DND-41 (cell line): ENCODE measurements at places on chromosomes 12 and 14.

DNA sequence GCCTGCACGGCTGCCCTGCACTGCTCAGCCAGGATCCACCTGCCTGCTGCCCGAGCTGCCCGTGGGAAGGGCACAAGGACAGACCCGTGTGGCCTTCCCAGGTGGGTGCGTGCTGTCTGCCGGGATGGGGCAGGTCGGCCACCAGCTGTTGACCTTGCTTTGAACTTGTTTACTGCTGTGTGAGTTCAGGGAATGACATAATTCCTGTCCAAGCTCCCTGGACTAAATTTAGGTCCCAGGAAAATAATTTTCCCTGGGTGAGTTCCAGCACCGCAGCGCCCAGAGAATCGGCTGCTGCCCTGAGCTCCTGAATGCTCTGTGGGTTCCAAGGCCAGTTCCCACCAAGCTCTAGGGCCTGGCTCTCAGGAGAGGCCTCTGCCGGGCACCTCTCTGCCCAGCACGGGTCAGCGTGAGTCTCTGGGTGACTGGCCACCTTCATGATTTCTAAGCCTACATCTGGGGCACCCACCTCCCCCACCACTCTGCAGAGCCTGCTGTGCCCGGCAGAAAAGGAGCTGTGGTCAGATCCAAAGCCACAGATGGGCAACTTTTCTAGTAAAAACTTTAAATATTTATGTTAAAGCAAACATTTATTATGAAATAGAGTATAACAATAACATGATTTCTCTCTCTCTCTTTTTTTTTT is 27.2 kb upstream of the MLXIP start:
- no peak for DNase-seq

DNA sequence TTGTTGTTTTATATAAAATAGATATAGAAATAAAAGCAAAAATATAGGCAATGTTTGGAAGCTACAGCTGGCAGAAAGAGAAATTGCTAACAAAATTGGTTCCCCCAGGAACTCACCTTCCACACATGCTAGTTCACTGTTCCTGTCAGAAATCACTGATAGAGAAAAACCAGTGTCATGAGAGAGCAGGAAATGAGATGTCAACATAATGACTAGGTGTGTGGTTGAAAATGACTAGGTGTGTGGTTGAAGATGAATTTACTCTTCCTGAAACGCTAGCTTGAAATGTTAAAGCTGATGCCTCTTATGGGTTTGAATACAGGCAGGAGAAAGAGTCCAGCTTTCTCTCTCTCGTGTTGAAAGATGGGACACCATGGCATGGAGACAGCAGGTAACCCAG is 216.3 kb downstream of the C12orf42 start:
- no peak for DNase-seq

DNA sequence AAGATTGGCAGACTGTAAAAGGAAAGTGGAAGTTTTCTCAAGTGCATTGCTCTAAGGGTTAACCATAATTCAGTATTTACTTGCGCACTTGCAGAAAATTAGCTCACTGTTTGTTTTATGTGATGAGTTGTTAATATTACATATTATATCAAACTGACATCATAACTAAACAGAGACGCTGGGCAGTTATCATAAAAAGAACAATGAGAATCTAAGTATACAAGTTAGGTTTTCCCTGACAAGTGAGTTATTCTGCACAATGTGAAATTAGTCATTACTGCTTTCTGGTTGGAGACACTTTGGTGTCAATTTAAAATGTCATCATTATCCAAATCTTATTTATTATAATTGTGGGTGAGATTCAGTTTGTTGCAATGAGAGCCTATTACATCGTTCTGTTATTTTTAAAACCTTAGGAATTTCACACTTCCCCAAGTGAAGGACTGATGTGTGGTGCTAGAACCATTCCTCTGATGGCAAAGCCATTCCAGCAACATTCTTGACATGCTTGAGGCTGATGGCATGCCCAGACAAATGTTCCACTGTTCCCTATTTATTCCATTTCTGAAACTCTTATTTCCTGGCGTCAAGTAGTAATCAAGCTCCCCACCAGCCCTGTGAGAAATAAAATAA is 90.1 kb upstream of the FLRT2 start:
- no peak for DNase-seq

GRCh38 chr14:98494582-98494981 is 777.4 kb downstream of the BCL11B start:
- DNase-seq, result no peak

GRCh38 chr12:112543751-112544150 is 125.0 kb downstream of the PTPN11 start:
- DNase-seq, result no peak

DNA sequence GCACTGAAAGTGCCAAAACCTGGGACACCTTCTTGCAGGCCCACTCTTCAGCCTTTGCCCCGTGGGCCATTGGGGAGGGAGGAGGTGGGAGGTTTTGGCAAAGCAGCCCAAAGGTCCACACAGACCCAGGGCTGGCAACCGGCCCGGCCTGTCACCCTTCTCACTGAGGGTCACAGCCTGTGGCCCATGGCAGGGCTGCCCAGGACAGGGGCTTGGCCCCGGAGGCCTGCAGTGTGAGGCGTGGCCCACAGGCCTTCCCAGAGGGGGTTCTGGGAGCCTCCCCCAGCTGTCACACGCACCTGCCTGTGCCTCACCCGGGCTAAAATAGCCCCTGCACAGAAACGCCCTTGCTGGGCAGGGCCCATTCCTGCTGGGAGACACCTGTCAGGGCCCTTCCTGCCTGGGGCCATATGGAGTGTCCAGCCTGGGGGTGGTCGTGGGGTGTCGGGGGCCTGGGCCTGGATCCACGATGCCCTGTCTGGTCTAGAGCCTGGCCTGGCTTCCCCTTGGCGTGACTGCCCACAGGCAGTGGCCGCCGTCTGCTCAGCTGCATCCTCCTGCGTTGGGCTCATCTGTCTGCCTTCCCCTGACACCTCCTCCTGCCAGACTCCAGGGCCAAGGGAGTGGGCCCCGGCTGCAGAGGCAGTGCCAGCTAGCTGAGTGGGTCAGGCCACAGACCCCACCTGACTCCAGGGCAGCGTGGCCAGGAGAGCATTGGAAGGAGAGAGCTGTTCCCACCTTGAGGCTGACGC is 19.2 kb downstream of the PACS2 start:
- DNase-seq, result no peak

DNA sequence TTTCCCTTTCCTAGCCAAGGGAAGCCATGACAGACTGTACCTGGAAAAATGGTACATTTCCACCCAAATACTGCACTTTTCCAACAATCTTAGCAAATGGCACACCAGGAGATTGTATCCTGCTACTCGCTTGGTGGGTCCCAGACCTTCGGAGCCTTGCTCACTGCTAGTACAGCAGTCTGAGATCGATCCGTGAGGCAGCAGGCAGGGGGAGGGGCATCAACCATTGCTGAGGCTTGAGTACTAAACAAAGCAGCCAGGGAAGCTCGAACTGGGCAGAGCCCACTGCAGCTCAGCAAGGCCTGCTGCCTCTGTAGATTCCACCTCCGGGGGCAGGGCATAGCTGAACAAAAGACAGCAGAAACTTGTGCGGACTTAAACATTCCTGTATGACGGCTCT is 218.8 kb downstream of the LRIG3 start:
- DNase-seq, result no peak

DNA sequence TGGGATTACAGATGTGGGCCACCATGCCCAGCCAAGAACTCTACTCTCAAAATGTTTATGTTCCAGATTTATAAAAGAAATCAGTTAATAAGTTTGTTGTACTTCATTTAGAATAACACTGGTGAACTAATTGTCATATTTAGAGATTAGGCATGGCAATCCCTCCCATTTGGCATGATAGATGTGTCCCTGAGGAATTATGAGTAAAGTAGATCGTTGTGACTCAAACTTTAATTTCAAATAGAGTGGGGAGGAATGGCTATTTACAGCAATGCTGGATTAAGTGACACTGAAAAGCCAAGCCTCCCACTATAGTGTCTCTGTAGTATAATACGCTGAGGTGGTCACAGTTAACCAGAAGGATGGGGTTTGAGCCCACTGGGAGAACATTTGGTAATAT is 39.3 kb upstream of the RTRAF start:
- no peak for DNase-seq

DNA sequence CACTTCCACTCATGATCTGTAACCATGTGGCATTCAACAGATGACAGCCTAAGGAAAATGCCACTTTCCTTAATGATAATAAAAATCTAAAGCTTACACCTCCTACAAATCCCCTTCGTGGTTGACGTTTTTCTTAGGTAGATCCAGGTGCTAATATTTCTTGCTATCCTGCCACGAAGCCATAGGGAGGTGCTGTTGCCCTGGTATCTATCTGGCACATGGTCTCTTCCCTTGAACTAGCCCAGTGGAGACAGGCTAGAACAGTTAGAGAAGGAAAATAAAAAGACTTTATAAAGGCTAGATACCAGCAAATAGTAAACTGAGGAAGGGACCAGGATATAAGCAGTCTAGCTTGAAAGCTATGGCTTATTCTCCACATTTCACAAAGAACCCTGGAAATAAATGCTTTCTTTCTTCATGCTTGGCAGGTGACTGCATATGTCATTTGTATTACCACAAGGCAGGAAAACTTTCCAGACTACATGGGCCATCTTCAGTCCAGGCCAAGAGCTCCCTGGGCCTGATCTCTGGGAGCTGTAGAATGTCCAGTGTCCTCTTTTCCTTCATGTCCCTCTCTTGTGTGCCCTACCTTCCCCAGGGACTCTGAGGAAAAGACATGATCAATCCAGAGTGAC is 15.3 kb downstream of the SPIC start:
- no peak for DNase-seq

GRCh38 chr12:52415870-52416750 is 10.0 kb upstream of the KRT82 start:
- no peak for DNase-seq

GRCh38 chr12:58069268-58069963 is 128.0 kb downstream of the ATP23 start:
- DNase-seq, result no peak

DNA sequence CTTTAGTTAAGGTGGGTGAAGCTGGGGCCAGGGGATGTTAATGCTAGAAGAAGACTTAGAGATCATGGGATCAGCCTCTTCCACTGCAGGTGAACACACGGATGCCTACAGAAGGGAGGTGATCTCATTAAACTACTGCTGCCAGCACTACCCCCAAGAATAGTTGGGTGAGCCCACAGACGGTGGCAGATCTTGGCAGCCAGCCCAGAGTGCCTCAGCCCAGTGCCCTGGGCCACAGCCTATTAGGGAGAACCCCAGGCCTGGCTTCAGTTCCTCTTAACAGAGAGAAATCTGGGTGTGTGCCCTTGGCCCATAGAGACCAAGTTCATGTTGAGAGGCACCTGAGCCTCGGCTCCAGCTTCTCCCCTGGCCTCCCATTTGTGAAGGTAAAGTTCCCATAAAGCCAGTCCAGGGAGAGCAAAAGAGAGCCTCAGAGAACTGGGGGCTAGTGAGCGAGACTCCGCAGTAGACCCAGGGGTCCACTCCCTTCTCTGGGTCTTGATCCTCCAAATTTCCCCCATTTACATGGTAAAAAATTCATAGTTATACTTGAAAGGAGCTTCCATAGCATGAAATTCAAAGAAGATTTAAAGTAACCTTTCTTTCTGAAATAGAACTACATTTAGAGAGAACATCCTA is 125.0 kb upstream of the CCND2 start:
- DNase-seq, result peak; percentile 27

DNA sequence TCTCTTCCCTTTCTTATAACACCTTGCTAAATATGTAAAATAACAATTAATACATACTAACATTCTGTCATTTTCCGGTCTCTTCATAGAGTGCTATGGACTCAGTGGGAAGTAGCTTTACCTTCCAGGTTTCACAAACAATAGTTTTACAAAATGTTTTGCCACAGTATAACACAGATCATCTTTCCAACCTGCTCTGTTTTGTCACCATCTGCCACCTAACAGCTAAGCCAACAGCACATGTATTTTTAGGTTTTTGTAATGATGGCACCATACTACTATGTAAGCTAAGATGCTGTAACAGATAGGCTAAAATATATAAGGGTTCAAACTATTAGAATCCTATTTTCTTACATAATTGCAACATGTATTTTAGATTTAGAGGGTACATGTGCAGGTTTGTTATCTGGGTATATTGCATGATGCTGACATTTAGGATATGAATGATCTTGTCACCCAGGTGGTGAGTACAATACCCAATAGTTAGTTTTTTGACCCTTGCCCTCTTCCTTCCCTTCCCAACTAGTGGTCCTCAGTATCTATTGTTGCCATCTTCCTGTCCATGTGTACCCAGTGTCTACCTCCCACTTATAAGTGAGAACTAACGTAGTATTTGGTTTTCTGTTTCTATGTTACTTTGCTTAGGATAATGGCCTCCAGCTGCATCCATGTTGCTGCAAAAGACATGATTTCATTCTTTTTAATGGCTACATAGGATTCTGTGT is 8.7 kb downstream of the RHOJ start:
- DNase-seq, result no peak

DNA sequence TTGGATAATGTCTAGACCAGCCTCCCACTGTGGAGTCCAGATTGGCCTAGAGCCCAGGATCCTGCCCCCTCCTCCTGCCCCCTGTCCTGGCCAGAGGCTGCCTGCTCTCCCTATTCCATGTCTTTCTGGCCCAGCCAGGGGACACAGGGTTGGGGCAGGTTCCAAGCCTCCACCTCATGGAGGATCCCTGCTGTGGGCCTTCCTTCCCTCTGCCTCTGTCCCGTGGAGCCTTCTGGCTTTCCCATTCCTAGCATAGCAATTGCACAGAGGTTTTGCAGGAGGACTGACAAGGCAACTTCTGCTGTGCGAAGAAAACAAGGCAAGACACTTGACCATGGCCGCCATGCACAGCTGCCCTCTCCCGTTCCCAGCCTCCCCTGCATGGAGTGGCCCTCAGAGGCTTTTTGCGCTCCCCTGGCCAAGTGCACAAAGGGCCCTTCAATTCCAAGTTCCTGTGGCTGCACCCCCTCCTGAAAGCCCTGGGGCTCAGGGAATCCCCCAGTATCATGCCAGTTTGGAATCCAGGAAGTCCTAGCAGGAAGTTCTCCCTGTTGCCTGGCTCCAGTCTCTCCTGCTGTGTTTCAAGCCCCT is 42.1 kb downstream of the KRT80 start:
- no peak for DNase-seq

DNA sequence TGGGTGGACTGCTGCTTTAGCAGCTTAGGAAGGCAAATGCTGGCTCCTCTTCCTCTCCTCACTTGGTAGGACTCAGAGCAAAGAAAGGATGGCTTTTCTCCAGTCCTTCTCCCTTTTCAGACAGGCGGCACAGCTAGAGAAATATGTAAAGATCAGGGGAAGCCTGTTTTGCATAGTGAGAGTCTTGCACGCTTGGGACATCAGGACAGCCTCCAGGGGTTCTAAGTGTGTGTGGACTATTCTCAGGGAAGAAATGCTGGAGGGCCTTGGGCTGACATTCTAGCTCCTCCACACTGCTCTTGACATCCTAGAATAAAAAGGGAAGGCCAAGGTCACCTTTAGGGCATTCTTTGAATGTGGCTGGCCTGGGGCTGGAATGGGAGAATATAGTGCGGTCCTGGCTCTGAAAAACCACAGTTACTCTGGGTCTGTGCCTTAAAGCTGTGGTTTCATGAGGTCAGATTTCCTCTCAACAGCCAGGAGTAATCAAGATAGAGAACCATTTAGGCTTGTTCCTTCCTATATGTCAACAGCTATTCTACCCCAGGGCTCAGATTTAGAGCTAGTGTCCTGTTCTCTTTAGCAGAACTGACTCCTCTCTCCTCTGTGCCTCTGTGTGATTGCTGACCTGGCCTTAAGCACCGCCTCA is 24.3 kb downstream of the CMA1 start:
- no peak for DNase-seq

GRCh38 chr14:88792473-88793258 is at the start of gene EML5:
EML5 (minus strand) TSS chr14:88792953; CDS start chr14:88792503, 450 bp downstream.
- peak; percentile 85 for DNase-seq

- no peak for DNase-seq
These were observed 8.6 kb downstream of the INF2 start for GRCh38 chr14:104697892-104698583.
